ENCODE measurements at places on chromosomes 2 and 18. TPM values are rescaled to one million over a fixed set of nuclear protein-coding genes. Genes with fewer than 3 reads are reported as not detected.

GRCh38 chr2:84861539-84861938 is 19.3 kb downstream of the TRABD2A start:
- DNase-seq = no peak

ERBB4 gene
- 0.33 TPM for total RNA-seq

GRCh38 chr2:43055086-43055912 is 171.1 kb downstream of the ZFP36L2 start:
- peak; percentile 54 for DNase-seq

- DNase-seq = no peak
Observed at GRCh38 chr2:80112790-80113189, 191.8 kb downstream of the LRRTM1 start.

GALR1 gene
- total RNA-seq = 0.28 TPM

OSR1 gene
- 7.8 TPM for total RNA-seq

Data from sigmoid colon (tissue), 7 donors.